RWPE2 (cell line): ENCODE measurements at places on chromosomes 7 and 10.

- H3K36me3 ChIP-seq, result no peaks in the 10 kb centered on the region
- H3K4me1 ChIP-seq, result no peaks in the 10 kb centered on the region
Observed at GRCh38 chr7:132904209-132904608, 177.7 kb downstream of the CHCHD3 start.

DNA sequence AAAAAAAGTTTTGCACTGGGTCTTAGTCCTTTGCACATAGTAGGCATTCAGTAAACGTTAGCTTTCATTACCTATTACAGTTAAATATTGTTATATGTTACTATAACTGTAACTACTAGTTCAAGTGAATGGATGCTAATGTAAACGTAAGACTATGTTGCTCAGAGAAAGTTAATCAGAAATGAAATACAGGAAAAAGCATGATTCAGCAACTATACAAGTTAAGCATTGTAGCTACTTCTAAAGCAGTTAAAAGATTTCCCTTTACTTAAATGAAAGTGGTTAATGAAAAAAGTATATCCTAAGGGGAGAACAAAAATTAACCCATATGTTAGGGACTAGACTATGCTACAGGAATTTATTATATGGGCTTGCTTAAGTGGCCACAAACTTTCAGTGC, 121.2 kb downstream of the SKAP2 start:
- H3K4me3 ChIP-seq, result no peak overlapping the region
- peaks cover 3% of the 10 kb centered on the region; the same call in 1 of the 2 replicates for H3K36me3 ChIP-seq
- DNase-seq, result no peak
- H3K27me3 ChIP-seq, result no peaks in the 10 kb centered on the region
- no peaks in the 10 kb centered on the region for H3K4me1 ChIP-seq

DNA sequence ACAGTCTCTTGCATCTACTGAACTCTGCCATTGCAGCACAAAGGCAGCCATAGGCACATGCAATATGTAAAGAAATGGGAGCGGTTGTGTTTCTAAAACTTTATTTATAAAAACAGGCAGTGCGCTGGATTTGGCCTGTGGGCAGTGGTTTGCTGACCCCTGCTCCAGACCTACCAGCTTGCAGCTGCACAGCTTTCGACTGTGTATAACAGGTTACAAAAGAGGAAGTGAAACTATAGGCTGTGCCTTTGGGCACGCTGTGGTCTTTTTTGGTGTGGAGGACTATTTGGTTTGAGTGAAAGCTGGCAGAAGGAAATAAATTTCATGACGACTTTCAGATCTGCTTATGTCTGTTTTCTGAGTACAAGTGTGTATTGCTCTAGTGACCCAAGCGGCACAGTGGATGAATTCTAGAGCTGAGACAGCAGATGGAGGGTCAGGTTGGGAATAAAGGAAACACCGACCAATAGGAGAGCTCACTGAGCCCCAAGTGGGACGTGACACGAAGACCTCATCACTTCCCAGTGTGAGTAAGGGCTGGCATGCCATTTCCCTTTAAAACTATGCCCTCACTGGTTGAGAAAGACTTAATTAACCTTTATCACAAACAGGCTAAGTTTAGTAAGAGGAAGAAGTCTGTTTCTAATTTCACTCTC, 152.7 kb downstream of the ANK3 start:
- DNase-seq, result no peak
- no peaks in the 10 kb centered on the region for H3K27me3 ChIP-seq
- H3K36me3 ChIP-seq, result no peaks in the 10 kb centered on the region
- H3K27ac ChIP-seq, result no peak overlapping the region
- H3K4me1 ChIP-seq, result peaks cover 3% of the 10 kb centered on the region

- H3K4me3 ChIP-seq, result no peak overlapping the region
- H3K4me1 ChIP-seq, result no peaks in the 10 kb centered on the region
- no peak for DNase-seq
Observed at GRCh38 chr10:122190176-122190943, 80.7 kb upstream of the BTBD16 start.

DNA sequence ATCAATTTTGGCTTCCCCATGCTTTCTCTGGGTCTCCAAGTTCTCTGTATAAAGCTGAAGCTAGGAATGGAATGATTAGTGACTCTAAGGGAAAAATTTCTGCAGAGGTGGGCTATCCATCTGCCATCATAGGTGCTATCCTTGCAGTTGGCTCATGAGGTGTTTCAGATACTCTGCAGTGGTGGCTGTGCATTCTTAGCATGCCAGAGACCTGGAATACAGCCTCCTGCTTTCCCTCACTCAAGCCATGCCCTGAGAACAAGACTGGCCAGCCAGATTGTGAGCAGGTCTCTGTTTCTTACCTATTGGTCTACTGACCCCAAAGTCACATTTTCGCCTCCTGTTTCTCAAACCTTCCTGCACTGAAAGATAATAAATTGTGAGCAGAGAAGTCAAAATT, 719.6 kb downstream of the CCSER2 start:
- H3K27ac ChIP-seq, result no peak overlapping the region
- no peaks in the 10 kb centered on the region for H3K4me1 ChIP-seq
- DNase-seq, result no peak
- H3K36me3 ChIP-seq, result no peaks in the 10 kb centered on the region
- no peak overlapping the region for H3K4me3 ChIP-seq

DNA sequence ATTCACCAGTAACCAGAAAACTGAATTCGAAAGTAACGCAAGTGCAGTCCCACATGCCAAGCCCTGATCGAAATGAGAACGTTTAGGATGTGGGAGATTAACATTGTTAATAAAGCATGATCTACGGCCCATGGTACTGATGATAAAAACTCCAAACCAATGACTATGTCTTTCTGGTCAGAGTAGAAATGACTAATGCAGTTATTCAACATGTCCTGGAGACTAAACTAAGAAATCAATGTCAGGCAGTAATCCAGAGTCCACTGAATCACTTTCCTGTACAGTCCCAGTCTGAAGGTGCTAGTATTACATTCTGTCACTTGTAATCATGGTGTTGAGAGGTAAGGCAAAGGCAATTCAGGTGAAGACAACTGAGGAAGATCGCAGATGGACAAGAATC, 14.4 kb downstream of the NPSR1 start:
- no peak for DNase-seq
- H3K36me3 ChIP-seq, result no peaks in the 10 kb centered on the region
- no peak overlapping the region for H3K4me3 ChIP-seq
- H3K27me3 ChIP-seq, result no peaks in the 10 kb centered on the region
- H3K27ac ChIP-seq, result no peak overlapping the region
- H3K4me1 ChIP-seq, result no peaks in the 10 kb centered on the region

- H3K36me3 ChIP-seq, result no peaks in the 10 kb centered on the region
- no peaks in the 10 kb centered on the region for H3K27me3 ChIP-seq
- no peak for DNase-seq
- H3K4me1 ChIP-seq, result no peaks in the 10 kb centered on the region
- no peak overlapping the region for H3K4me3 ChIP-seq
Observed at GRCh38 chr10:98307916-98308541, 40.0 kb upstream of the LOXL4 start.
